ENCODE measurements at places on chromosomes 7 and 10.
A peak's percentile ranks its signal among the peaks of the same experiment; 100 is the strongest.

GRCh38 chr7:152615031-152615741, 60.8 kb downstream of the XRCC2 start:
- no peak for DNase-seq

DNA sequence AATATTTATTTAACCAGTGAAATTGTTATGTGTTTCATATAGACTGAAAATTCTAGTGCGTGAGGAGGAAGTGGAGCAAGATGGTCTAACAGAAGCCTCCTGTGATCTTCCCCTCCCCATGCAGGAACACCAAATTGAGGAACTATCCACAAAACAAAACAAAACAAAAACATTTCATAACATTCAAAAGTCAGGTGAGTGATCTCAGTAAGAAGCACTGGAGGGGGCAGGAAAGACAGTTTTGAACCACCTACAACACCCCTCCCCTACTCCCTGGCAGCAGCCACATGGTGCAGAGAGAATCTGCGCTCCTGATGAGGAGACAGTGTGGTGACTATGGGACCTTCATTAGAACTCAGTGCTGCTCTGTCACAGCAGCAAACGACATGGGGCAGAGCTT, 221.9 kb upstream of the SEMA3C start:
- no peak for DNase-seq

DNA sequence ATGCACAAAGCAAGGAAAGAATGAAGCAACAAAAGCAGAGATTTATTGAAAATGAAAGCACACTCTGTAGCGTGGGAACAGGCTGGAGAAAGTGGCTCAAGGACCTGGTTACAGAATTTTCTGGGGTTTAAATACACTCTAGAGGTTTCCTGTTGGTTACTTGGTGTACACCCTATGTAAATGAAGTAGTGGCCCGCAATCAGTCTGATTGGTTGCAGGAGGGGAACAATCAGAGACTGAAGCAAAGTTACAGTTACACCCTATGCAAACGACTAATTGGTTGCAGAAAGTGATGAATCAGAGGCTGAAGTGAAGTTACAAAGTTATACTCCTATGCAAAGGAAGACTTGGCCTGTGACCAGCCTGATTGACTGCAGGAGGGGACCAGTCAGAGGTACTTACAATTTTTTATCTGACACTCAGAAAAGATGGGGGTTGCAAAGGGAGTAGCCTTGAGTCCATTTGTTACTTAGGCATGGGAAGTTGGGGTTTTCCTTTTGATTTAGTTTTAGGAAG, 3.6 kb upstream of the MTPN start:
- peak; percentile 95 for DNase-seq

DNA sequence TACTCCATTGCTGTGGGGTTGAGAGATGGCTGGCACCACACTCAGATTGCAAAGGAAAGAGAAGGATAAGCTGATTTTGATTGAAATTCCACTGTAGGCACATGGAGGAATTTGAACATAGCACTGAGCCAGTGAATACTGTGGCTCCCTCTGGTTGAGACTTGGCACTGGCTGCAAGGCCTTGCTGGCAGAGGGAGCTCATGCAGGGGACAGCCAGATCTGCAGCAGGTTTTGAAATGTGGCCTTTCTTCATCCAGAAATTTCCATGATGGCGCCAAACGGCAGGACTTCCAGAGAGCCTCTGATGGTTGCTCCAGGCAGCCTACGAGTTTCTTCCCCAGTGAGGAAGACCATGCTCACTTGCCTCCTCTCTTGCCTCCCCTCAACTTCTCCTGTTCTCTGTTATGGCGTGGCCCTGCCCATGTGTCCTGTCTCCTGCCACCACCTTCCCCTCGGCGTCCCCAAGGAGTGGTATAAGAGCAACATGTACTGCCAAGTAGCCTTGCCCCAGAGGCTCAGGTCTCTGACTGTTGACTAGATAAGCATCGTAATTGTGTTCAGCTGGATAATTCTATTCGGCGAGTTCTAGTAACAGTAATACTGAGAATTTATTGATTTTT, 265.6 kb downstream of the CCDC3 start:
- DNase-seq: no peak

DNA sequence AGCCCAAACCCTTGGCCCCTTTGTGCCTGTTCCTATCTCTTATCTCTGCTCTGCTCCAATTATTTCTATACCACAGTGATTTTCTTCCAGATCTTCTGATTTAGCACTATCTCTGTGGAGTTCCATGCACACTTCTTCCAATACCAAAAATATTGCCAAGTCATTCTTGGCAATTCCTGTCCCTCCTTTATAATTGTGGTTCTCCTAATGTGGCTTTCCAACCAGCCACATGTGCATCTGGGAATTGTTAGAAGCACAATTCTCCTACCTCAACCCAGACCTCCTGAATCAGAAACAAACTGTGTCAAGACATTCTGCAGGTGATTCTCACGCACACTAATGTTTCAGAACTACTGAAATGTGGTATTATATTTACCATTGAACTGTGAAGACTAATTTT, 447.8 kb upstream of the IGFBP3 start:
- no peak for DNase-seq

- no peak for DNase-seq
Measured at GRCh38 chr10:102384053-102384452, 11.5 kb upstream of the NFKB2 start.

DNA sequence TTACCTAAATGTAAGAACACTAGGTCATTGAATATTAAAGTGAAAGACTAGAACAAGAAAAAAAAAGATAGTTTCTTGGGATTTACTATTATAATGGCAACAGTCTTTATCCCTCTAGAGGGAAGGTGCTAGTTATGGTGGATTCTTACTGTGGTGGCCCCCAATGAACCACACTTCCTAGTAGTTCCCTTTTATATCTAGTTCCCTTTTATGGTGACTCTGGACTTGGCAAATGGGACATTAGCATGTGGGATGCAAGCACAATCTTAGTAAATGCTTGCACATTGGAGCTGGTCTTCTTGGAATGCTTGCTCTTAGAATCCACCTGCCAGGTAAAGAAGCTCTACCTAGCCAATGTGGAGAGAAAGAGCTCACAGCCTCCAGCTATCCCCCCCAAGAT, 430.2 kb downstream of the LRMDA start:
- DNase-seq: no peak

DNA sequence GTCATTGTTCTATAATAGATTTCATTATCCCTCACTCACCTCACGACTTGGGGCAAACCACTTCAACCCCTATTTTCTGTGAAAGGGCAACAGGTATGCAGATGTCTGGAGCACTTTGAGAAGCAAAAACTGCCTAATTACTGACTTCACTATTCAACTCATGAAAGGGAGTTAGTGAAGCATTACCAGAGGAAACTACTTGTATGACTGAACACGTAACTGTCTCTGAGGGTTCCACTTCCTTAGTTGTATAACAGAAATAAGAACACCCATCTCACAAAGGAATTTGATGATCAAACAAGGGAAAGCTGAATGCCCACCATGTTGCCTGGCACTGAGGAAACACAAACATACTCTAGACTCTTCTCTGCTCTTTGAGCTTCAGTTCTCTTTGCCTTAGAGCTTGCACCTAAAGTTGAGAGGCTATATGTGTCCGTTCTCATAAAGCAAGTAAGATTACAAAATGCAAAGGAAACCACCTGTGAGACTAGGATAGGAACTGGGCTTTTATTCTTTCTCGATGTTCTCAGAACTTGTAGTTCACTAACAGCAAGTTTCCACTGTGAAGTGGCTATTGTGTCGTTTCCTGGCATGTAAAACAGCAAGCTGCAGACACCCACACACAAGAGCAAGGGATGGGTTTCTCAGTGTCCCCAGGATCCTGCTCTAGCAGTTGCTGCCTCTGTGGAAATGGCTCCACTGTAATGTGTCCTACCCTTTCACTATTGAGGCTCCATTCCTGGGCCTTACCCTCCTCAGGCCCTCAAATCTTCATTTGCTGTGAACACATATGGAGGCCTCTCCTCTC, 2.6 kb downstream of the TMEM243 start:
- DNase-seq: peak; percentile 97

DNA sequence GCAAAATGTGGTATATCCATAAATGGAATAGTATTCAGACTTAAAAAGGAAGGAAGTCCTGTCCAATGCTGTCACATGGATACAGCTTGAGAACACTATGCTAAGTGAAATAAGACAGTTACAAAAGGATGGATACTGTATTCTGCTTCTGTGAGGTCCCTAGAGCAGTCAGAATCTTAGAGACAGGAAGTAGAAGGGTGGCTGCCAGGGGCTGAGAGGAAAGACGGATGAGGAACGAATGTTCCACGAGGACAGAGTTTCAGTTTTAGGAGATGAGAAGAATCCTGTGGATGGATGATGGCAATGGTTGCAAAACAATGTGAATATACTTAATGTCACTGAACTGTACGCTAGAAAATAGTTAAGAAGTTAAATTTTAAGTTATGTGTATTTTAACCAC, 3.8 kb downstream of the PRKCQ start:
- DNase-seq: no peak

DNA sequence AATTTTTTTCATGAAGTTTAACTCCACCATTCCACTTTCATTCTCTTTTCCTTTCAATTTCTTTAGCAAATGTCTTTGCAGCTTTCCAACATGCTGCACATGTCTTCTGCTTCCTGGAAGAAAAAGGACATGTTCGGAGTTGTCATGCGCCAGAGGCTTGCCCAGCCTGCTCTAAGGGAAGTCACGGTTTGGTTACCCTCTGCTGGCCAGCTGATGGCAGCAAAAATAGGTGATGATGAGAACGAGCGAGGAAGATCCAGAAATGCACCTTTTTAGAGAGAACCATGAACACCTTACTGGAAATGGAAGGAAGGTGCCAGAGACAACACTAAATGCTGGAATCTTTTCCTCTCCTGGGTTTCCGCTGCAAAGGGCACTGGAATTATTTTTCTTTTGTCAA, 4.9 kb upstream of the ZSCAN21 start:
- peak; percentile 11 for DNase-seq

- DNase-seq: no peak
Measured at GRCh38 chr10:97596101-97597082, 6.9 kb downstream of the C10orf62 start.

- DNase-seq: no peak
Measured at GRCh38 chr7:50640779-50641178, 75.6 kb upstream of the DDC start.

DNA sequence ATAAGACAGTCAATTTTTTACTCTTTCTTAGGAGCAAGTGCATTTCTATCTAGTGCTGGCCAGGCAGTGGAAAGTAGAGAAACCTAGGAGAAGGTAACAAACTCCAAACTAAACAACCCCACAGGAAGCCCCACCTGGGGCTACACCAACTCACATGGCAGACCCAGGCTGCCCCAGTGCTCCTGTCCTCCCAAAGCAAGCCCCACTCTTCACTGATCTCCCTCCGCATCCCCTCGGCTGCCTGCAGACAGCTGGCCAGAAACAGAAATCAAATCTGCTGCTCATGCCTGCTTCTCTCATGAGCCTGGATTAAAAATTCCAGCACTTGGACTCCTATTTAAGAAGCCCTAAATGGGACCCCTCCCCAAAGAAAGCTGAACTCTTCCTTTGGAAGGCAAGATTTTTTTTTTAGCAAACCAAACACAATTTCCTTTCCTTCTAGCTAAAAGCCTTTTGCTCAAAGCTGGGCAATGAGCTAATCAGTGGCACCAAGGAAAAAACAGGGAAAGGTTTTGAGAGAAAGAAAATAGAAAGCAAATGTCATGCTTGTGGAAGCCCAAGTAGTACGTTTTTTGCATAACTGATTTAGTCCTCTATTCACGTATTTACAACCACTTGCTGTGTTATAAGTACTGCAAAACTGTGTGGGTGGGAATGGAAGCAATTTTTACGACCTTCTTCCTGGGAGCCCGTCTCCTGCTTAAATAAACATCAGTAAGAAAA, 10.8 kb downstream of the PDE1C start:
- DNase-seq: no peak

DNA sequence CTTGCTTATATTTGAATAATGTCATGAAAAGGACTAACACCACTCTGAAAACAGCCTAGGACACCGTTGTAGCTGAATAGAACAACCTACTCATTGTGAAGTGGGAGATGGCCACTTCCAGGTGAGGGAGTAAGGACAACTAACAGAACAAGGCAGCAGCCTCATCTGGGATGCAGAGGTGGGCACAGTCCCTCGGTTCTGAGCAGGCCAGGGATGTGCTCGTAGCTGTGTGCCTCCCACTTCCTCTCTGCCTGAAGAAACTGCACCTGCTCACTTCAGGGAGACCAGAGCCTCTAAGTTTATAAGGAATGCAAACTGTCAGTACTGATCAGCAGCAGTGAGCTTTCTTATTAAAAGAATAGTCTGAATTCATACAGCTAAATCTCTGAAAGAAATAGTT, 2.5 kb downstream of the VSTM4 start:
- DNase-seq: no peak

DNA sequence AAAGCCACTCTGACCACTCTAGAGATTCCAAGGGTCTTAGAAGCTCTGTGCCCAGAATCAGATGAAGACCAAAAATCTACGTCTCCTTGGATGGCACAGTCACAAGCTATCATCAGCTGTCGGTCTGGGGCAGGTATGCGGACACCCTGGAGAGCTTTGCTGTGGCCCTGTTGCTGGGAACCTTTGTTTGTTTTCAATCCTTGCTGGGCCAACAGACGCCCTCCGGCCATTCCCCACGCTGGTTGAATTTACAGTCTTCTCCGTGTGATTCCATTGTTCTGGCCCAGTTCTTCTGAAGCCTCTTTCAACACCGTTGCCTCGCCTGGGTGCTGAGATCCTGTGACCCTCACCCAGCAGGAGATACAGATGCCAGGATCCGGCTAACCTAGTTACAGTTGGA, 149.4 kb upstream of the PFKP start:
- DNase-seq: no peak

DNA sequence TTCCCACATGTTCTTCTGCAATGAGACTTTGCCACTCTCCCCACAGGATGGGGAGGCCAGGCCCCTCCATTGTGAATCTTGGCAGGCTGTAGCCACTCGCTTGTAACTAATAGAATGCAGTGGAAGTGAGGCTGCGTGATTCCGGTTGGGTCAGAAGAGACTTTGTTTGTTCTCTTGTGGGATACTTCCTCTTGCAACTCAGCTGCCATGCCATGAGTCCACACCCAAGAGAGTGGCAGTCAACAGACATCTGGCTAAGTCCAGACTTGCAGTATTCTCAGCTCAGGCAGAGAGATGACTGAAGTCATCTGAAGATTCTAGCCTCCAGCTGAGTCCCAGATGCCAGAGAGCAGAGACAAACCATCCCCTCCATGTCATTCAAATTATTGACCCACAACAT, 153.4 kb upstream of the GDF10 start:
- DNase-seq: no peak
